Osteocyte (in vitro differentiated cells): ENCODE measurements at places on chromosomes 2 and 18. TPM values are rescaled to one million over a fixed set of nuclear protein-coding genes. Genes with fewer than 3 reads are reported as not detected.

DNA sequence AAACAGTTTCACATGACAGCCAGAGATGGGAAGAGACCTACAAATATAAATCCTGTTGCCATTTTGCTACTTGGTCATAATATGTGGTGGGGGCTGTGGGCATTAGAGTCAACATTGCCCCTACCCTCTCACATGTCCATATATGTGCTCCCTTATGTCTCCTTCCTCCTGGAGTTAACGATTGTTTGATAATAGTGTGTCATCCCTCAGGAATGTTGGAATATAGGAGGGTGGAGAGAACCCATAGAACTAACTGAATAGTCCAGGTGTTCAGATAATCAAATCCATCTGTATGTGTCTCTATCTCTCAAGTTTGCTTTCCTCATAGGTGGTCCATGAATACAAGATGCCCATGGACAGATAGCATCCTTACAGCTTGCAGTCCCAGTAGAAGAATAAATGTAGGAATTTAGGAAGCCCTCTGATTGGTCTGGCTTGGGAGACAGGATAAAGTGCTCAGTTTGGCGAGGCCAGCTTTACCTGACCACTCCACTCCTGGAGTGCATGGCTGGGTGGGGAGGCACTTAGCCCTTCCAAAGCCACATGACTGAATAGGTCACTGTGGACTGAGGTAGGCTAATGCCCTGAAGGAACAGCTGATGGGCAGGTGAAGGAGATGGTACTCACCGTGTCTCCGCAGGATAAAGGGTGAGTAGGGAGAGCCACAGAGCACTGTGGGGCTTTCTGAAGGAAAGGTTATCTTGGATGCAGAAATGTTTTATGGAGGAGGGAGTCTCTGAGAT is 166.9 kb downstream of the CDCA7 start:
- no peak overlapping the region for H3K4me3 ChIP-seq
- no peaks in the 10 kb centered on the region for H3K4me1 ChIP-seq
- peaks cover 18% of the 10 kb centered on the region for H3K27me3 ChIP-seq
- DNase-seq: no peak

NT5DC4 gene
- total RNA-seq: not detected in 2 replicates

NTSR2 gene
- not detected in 2 replicates for total RNA-seq

DNA sequence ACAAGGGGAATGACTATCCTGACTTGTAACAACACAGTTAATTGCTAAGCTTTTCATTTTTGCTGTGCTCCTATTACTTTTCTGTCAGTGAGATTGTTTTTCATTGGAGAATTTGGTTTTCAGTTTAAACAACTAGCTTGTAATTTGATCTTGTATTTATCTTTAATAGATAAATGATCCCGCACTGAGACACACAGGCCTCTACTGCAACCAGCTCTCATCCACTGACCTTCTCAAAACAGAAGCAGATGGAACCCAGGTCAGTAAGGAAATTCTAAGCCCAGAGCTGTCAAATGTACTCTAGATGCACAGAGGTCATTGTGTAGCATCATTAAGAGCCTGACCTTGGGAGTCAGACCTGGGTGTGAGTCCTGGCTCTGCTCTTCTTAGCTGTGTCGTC is 30.7 kb downstream of the PTRHD1 start:
- DNase-seq: no peak
- H3K27me3 ChIP-seq: no peaks in the 10 kb centered on the region
- H3K27ac ChIP-seq: no peak overlapping the region
- H3K4me3 ChIP-seq: no peak overlapping the region
- H3K4me1 ChIP-seq: peaks cover 1% of the 10 kb centered on the region

DNA sequence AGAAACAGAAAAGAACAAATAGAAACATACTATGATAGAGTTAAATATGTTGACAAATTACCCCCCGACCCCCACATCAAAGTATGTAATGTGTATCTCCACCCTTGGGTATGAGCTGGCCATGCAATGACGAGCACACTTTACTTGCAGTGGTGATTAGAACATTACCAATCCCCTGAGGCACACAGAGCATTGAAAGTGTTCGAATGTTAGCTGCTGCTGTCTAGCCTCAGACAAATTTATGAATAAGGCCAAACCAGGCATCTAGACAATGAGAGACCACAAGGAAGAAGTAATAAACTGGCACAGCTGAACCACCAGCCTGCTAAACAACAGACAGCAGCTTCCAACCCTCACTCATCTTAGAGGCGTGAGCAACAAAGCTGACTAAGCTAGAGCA is 380.5 kb downstream of the DSEL start:
- H3K36me3 ChIP-seq: no peaks in the 10 kb centered on the region
- H3K4me1 ChIP-seq: no peaks in the 10 kb centered on the region
- no peak overlapping the region for H3K27ac ChIP-seq
- no peak overlapping the region for H3K4me3 ChIP-seq

DNA sequence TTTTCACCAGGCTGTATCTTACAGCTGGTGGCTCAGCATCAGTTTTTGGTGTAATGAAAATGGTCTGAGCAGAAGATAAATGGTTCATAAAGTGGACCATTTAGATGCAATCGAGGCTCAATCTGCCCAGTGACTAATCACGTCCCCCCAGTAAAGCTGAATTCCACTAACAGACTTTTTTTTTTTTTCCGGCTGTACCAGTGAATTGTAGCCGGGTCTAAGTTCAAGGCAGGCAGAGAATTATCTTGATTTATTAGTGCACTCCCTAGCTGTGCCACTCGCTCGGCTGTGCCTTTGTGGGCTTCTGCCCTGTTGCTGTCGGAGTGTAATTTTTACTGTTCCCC is 215.1 kb upstream of the POU3F3 start:
- H3K27ac ChIP-seq: no peak overlapping the region
- peaks cover 2% of the 10 kb centered on the region for H3K27me3 ChIP-seq
- H3K4me1 ChIP-seq: no peaks in the 10 kb centered on the region
- H3K4me3 ChIP-seq: no peak overlapping the region
- DNase-seq: no peak

- peaks cover 8% of the 10 kb centered on the region for H3K27me3 ChIP-seq
- H3K27ac ChIP-seq: no peak overlapping the region
- H3K4me1 ChIP-seq: peaks cover 2% of the 10 kb centered on the region
- H3K4me3 ChIP-seq: no peak overlapping the region
- no peaks in the 10 kb centered on the region for H3K36me3 ChIP-seq
- DNase-seq: no peak
These were observed 237.5 kb upstream of the TMEM200C start for GRCh38 chr18:6132751-6133368.

GPR75 gene
- total RNA-seq: 1.1 and 1.2 TPM in 2 replicates

GRCh38 chr2:150985741-150986140 is 275.9 kb downstream of the RBM43 start:
- H3K4me3 ChIP-seq: no peak overlapping the region
- H3K4me1 ChIP-seq: no peaks in the 10 kb centered on the region
- no peaks in the 10 kb centered on the region for H3K27me3 ChIP-seq
- H3K36me3 ChIP-seq: peaks cover 10% of the 10 kb centered on the region

- peaks cover 2% of the 10 kb centered on the region for H3K27me3 ChIP-seq
- no peaks in the 10 kb centered on the region for H3K36me3 ChIP-seq
- DNase-seq: no peak
- no peak overlapping the region for H3K4me3 ChIP-seq
These were observed 282.2 kb upstream of the ST6GAL2 start for GRCh38 chr2:107168141-107168540.

KYNU gene
- 0.21 and 0.24 TPM in 2 replicates for total RNA-seq

BOK gene
- total RNA-seq: 45.0 and 47.5 TPM in 2 replicates

DNA sequence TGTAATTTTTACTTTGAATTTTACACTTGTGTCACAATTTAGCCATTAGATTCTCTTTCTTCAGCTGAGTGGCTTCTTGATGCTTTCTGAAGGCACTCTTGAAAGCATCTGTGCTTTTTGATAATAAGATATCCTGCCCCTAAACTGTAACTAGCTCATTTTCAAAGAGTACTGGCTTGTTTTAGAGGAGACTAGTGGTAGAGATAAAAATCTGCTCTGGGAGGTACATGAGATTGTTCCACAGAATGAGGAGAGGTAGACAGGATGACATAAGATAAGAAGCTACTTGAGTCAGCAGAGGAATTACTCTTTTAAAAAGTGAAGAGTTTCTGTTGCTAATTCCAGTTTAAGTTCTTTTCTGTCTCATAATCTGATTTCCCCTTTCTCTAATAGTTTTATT is 10.6 kb downstream of the PLEKHB2 start:
- H3K4me1 ChIP-seq: peaks cover 37% of the 10 kb centered on the region
- no peak for DNase-seq
- peaks cover 13% of the 10 kb centered on the region for H3K36me3 ChIP-seq
- H3K27ac ChIP-seq: no peak overlapping the region

DNA sequence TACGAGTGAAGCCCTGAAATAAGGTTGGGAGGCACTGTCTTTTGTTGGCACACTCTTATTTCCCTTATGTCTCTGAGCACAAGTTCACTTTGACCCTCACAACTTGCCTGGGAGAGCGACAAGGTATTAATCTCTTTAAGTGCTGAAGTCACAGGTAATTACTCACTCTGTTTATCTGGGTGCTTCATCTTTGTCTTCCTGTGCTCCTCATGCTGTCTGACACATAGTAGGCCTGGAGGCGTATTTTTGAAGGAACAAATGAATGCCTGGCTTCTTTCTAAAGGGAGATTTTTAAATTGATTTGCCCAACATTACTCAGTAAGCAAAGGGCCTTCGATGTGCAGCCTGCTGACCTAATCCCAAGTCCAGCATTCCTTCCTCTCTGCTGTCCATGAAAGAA is 507.1 kb upstream of the TNP1 start:
- H3K27me3 ChIP-seq: no peaks in the 10 kb centered on the region
- H3K36me3 ChIP-seq: peaks cover 1% of the 10 kb centered on the region
- H3K4me1 ChIP-seq: peaks cover 31% of the 10 kb centered on the region
- no peak overlapping the region for H3K27ac ChIP-seq

DNA sequence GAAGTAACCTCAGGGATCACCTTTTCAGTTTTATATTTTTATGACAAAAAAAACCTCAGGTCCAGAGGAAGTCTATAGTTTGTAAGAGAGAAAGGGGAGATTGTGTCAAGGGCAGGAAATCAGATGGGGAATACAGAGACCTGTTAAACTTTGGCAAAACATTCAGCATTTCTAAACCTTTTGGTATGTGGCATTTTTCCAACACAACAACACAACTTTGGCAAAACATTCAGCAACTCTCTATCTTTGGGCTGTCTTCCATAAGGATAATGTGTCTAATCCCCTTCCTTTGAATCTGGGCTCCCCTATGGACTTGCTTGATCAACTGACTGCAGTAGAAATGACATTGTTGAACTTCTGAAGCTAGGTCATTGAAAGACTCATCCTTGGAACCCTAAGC is 220.6 kb upstream of the CCDC68 start:
- H3K27me3 ChIP-seq: peaks cover 15% of the 10 kb centered on the region
- H3K36me3 ChIP-seq: no peaks in the 10 kb centered on the region

GRCh38 chr2:236873636-236874035 is 212.1 kb upstream of the COPS8 start:
- H3K36me3 ChIP-seq: no peaks in the 10 kb centered on the region
- H3K27ac ChIP-seq: no peak overlapping the region
- DNase-seq: no peak
- H3K4me1 ChIP-seq: peaks cover 66% of the 10 kb centered on the region
- no peak overlapping the region for H3K4me3 ChIP-seq
- no peaks in the 10 kb centered on the region for H3K27me3 ChIP-seq

ALK gene
- not detected in 2 replicates for total RNA-seq

REEP1 gene
- 0.16 TPM in 1 of 2 replicates, not detected in the other for total RNA-seq

DNA sequence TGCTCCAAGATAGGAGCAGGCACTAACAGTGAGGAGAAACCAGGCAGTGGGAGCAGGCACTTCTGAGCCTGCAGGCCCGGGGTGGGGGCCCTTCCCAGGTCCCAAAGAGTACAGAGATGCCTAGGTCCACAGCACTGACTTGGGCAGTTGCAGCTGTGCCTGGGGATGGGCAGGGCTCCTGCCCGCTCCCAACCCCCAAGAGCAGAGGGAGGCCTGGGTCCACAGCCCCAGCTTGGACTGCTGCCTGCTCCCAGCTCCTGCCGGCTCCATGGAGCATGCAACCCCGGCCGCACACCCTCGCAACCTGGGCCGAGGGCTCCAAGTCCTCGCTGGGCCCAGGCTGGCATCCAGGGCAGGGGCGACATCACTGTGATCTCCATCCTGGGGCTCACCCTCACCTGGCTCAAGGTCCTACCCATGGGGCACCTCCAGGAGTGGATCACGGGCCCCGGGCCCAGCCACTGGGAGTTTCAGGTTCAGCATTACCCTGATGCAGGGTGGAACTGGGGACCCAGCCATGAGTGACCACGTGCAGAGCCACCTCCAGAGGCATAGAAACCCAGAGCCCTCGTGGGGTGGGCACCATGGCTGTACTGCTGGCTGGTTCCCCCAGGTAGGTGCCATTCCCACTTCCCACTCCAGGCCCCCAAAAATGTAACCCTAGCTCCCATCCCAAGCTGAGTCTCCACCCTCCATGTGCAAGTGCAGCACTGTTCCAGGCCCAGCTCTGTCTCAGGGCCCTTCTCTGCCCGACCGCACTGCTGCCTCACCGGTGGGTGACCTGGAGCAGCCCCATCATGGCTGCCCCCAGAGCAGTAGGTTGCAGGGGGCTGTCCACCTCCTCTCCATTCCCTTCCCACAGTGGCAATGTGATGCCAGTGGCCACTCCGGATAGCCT is 325.6 kb downstream of the NR4A2 start:
- H3K27ac ChIP-seq: no peak overlapping the region

- H3K4me1 ChIP-seq: peaks cover 28% of the 10 kb centered on the region
- H3K36me3 ChIP-seq: peaks cover 8% of the 10 kb centered on the region
- H3K27me3 ChIP-seq: no peaks in the 10 kb centered on the region
- DNase-seq: no peak
- H3K4me3 ChIP-seq: peak overlapping the region; percentile 91
- peak overlapping the region; percentile 98 for H3K27ac ChIP-seq
These were observed 664 bp downstream of the CCT4 start for GRCh38 chr2:61887717-61888266.

DNA sequence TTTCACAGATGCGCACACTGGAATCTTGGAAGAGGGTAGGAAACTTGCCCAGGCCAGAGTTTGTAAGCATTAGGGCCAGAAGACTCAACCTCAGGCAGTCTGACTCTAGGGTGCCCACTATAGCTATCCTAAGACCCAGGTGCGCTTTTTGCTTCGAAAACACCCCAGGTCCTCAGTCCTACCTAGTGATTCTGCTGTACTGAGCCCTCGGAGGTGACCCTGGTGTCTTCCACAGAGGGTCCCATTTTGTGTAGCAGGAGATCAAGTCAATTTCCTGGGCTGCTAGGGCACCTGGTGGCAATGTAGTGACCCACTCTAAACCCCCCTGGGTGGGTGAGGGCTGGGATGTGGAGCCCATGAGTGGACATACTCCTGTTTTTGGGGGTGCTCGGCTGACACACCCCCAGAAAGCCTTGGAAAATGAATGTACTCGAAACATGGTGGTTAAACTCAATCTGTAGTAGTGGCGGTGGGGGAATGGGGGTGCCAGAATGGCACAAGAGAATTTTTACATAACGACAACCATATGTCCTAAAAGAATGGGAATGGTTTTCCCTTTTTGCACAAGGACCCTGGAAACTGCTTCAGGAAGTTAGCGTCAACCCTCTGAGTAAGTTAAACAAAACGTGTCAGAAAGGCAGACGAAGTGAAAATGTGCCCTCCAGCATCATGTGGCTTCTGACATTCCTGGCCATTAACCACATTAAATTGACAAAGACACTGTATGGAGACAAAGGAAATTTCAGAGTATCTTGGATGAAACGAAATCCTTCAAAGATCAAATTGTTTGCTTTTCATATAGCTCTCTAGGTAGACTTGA is 218.0 kb upstream of the COPS8 start:
- H3K27ac ChIP-seq: peak overlapping the region; percentile 87
- no peaks in the 10 kb centered on the region for H3K36me3 ChIP-seq
- no peak overlapping the region for H3K4me3 ChIP-seq
- DNase-seq: peak; percentile 78
- H3K27me3 ChIP-seq: no peaks in the 10 kb centered on the region

GNAL gene
- 1.2 and 1.3 TPM in 2 replicates for total RNA-seq

- DNase-seq: no peak
- H3K4me3 ChIP-seq: peak overlapping the region; percentile 62
- no peaks in the 10 kb centered on the region for H3K36me3 ChIP-seq
- H3K27me3 ChIP-seq: peaks cover 7% of the 10 kb centered on the region
- peak overlapping the region; percentile 5 for H3K27ac ChIP-seq
- peaks cover 29% of the 10 kb centered on the region for H3K4me1 ChIP-seq
These were observed 979 bp upstream of the WDR43 start for GRCh38 chr2:28893488-28893887.
